SK-MEL-5 (cell line): ENCODE measurements at places on chromosomes 2 and 18. TPM values are rescaled to one million over a fixed set of nuclear protein-coding genes. Genes with fewer than 3 reads are reported as not detected.

The EMILIN1 gene
- total RNA-seq = 0.11 and 0.71 TPM in 2 replicates

The CNGA3 gene
- not detected in 2 replicates for total RNA-seq

The CRYGB gene
- not detected in 2 replicates for total RNA-seq

The TLX2 gene
- 0.16 and 0.55 TPM in 2 replicates for total RNA-seq

The RPRM gene
- not detected in 2 replicates for total RNA-seq

The MPP4 gene
- 0.11 TPM in 1 of 2 replicates, not detected in the other for total RNA-seq

The SPRED2 gene
- 10.4 and 14.6 TPM in 2 replicates for total RNA-seq

The ATAD2B gene
- total RNA-seq = 7.9 and 8.9 TPM in 2 replicates

The AGAP1 gene
- total RNA-seq = 15.8 and 16.4 TPM in 2 replicates

The COL3A1 gene
- 0.50 and 0.53 TPM in 2 replicates for total RNA-seq

The KCNS3 gene
- total RNA-seq = 33.2 and 35.0 TPM in 2 replicates

The KLHL30 gene
- total RNA-seq = 0.03 TPM in 1 of 2 replicates, not detected in the other

The HOXD13 gene
- 10.3 and 11.8 TPM in 2 replicates for total RNA-seq

The LRRC30 gene
- not detected in 2 replicates for total RNA-seq

The PID1 gene
- 0.95 and 1.4 TPM in 2 replicates for total RNA-seq

The GTF3C2 gene
- 99.9 and 100.0 TPM in 2 replicates for total RNA-seq

The PARD3B gene
- total RNA-seq = 0.27 and 0.37 TPM in 2 replicates

The STAMBP gene
- total RNA-seq = 86.6 and 91.4 TPM in 2 replicates

The KLHL14 gene
- 0.13 and 0.43 TPM in 2 replicates for total RNA-seq

The EVA1A gene
- total RNA-seq = 7.4 and 9.7 TPM in 2 replicates

The SOS1 gene
- total RNA-seq = 16.8 TPM in 2 replicates

The LYPD6 gene
- 0.53 and 0.61 TPM in 2 replicates for total RNA-seq

The ABCG5 gene
- total RNA-seq = 0.08 and 0.11 TPM in 2 replicates

The CENPO gene
- 20.5 and 24.5 TPM in 2 replicates for total RNA-seq

The RSAD2 gene
- total RNA-seq = 0.48 TPM in 1 of 2 replicates, not detected in the other

The ANO7 gene
- 0.32 and 0.37 TPM in 2 replicates for total RNA-seq

The MATN3 gene
- total RNA-seq = 0.34 TPM in 1 of 2 replicates, not detected in the other

The G6PC2 gene
- total RNA-seq = not detected in 2 replicates

The KHK gene
- 3.0 and 3.2 TPM in 2 replicates for total RNA-seq

The RNF152 gene
- 6.6 and 9.6 TPM in 2 replicates for total RNA-seq

The ZSWIM2 gene
- total RNA-seq = not detected in 2 replicates

The WDCP gene
- total RNA-seq = 22.6 and 23.3 TPM in 2 replicates

The GCKR gene
- not detected in 2 replicates for total RNA-seq

The SERPINB11 gene
- not detected in 2 replicates for total RNA-seq

The UPP2 gene
- not detected in 2 replicates for total RNA-seq

The DNPEP gene
- total RNA-seq = 46.8 and 50.1 TPM in 2 replicates

The CCBE1 gene
- total RNA-seq = 0.29 TPM in 2 replicates

The CCDC93 gene
- total RNA-seq = 20.9 and 22.2 TPM in 2 replicates

The EFEMP1 gene
- total RNA-seq = 0.08 TPM in 1 of 2 replicates, not detected in the other

The MC2R gene
- total RNA-seq = not detected in 2 replicates

The SP5 gene
- total RNA-seq = 0.48 TPM in 1 of 2 replicates, not detected in the other

The MC4R gene
- not detected in 2 replicates for total RNA-seq

The MC5R gene
- total RNA-seq = not detected in 2 replicates

The INHA gene
- total RNA-seq = 0.18 TPM in 1 of 2 replicates, not detected in the other

The POU3F3 gene
- 2.2 TPM in 2 replicates for total RNA-seq

The CELF4 gene
- not detected in 2 replicates for total RNA-seq

The CTNNA2 gene
- 7.2 and 10.2 TPM in 2 replicates for total RNA-seq

The PDE1A gene
- total RNA-seq = 0.19 TPM in 1 of 2 replicates, not detected in the other

The LAMA1 gene
- total RNA-seq = 116 and 131 TPM in 2 replicates

The SCYGR1 gene
- not detected in 2 replicates for total RNA-seq

The HAAO gene
- not detected in 2 replicates for total RNA-seq
